ENCODE measurements at places on chromosomes 13 and 19. TPM values are rescaled to one million over a fixed set of nuclear protein-coding genes. Genes with fewer than 3 reads are reported as not detected.

The FUT1 gene
- polyA plus RNA-seq = not detected

The NBEA gene
- polyA plus RNA-seq = 1.8 TPM

The PRODH2 gene
- polyA plus RNA-seq = not detected

The LENG1 gene
- 8.4 TPM for polyA plus RNA-seq

The CYP2A7 gene
- polyA plus RNA-seq = not detected

The KBTBD7 gene
- polyA plus RNA-seq = 1.2 TPM

DNA sequence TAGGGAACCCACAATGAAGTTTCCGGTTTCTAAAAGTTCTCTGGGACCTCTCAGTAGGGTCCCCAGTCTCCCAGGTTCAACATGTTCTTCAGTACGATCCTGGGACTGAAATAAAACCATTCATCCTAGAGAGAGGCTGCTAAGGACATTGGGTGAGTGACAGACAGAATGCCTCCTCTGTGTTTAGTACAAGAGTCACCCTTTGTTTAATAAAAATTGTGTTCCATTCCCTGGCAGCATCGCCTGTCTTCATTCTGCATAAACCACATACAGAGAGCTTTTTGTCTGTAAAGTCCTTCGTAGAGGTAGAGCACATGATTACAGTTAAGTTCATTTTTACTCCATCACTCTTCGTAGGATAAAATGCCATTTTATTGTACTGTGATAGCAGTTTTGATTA lies 95.3 kb upstream of the GPR12 start:
- H3K4me3 ChIP-seq = no peak overlapping the region
- H3K27me3 ChIP-seq = no peaks in the 10 kb centered on the region
- no peak for DNase-seq
- no peaks in the 10 kb centered on the region for H3K36me3 ChIP-seq
- H3K4me1 ChIP-seq = peaks cover 21% of the 10 kb centered on the region
- no peak overlapping the region for H3K27ac ChIP-seq

GRCh38 chr19:53991224-53992113 lies at the start of gene CACNG6:
Gene CACNG6 (plus strand): TSS chr19:53991637. CDS start chr19:53992878, 1,241 bp downstream.
- H3K4me3 ChIP-seq = peak within 1 kb of the TSS; percentile 25
- peaks cover 30% of the 10 kb centered on the region for H3K27me3 ChIP-seq
- H3K36me3 ChIP-seq = no peaks in the 10 kb centered on the region
- no peak for DNase-seq
- peaks cover 9% of the 10 kb centered on the region for H3K4me1 ChIP-seq
- H3K27ac ChIP-seq = no peak within 1 kb of the TSS

GRCh38 chr13:24288870-24289269 lies 20.5 kb upstream of the C1QTNF9 start:
- H3K36me3 ChIP-seq = no peaks in the 10 kb centered on the region
- DNase-seq = no peak
- no peaks in the 10 kb centered on the region for H3K27me3 ChIP-seq

DNA sequence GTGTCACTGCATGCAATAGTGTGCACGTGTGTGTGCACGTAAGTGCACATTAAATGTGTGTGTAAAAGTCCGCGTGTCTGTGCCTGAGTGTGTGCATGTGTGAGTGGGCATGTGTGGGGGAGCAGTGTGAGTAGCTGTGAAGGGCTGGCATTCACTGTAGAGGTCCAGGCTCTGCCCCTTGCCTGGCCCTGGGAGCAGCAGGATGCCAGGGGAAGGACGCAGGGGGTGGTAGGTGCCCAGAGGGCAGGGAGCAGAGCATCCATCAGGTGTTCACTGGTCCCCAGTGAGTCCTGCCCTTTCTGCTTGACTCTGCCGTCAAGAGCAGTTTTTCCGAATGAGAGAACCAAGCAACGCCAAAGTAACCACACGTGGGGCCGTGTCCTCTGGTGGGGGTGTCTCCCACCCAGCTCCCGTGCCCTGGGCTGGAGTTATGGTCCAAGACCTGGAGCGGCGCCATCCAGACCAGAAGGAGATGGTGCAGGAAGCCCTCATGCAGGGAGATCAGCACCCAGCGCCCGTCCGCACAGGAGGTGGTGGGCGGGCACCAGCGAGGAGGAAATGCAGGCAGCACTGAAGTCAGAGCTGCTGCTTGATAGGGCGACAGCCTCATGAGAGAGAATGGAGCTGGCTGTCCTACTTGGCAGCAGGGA lies 68.5 kb downstream of the TEX29 start:
- no peak overlapping the region for H3K4me3 ChIP-seq
- H3K4me1 ChIP-seq = no peaks in the 10 kb centered on the region
- no peak for DNase-seq
- no peaks in the 10 kb centered on the region for H3K27me3 ChIP-seq

DNA sequence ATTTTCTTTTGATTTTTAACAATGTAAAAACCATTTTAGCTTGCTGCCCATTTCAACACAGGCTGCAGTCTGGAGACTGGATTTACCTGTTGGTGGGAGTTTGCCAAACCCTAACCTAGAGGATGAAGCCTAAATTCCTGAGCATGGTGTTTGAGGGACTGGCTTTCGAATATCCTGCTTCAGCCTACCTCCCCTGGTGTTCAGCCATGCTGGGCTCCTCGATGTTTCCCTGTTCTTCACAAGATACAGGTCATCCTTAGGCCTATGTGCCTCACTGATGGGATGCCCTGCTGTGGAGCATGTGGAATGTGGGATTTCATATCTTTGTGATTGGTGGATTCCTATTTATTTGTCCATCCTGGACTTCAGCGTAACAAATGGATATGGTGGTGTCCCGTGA lies 20.4 kb upstream of the ERCC5 start:
- H3K4me3 ChIP-seq = no peak overlapping the region
- H3K27me3 ChIP-seq = no peaks in the 10 kb centered on the region
- DNase-seq = no peak
- H3K36me3 ChIP-seq = peaks cover 17% of the 10 kb centered on the region

DNA sequence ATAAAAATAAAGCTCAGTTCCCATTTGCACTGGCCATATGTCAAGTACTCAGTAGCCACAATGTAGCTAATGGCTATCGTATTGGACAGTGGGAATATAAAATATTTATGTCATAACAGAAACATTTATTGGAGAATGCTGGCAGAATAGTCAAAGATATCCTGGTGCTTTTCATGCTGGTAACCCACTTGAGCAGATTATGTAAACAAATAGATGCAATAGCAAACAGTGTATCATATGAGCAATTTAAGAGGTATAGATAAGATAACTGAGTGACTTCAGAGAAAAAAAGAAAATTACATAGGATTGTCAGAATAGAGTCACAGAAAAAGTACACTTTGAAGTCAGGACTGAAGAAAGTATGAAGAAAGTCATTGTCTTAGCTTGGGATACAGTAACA lies 426.6 kb downstream of the NDFIP2 start:
- no peak for DNase-seq
- no peak overlapping the region for H3K4me3 ChIP-seq
- H3K27me3 ChIP-seq = no peaks in the 10 kb centered on the region

GRCh38 chr19:29479941-29480340 lies 45.9 kb upstream of the VSTM2B start:
- H3K4me3 ChIP-seq = no peak overlapping the region
- DNase-seq = peak; percentile 35
- H3K27me3 ChIP-seq = peaks cover 11% of the 10 kb centered on the region
- H3K4me1 ChIP-seq = peaks cover 4% of the 10 kb centered on the region
- H3K27ac ChIP-seq = no peak overlapping the region

- peak; percentile 70 for DNase-seq
- no peaks in the 10 kb centered on the region for H3K36me3 ChIP-seq
- peak within 1 kb of the TSS; percentile 57 for H3K4me3 ChIP-seq
Observed at GRCh38 chr13:52128714-52129700, at the start of gene NEK5. Gene NEK5 (minus strand): TSS chr13:52129073. CDS start chr13:52127482, 1,591 bp downstream.

- H3K36me3 ChIP-seq = no peaks in the 10 kb centered on the region
- H3K27ac ChIP-seq = no peak overlapping the region
- peaks cover 18% of the 10 kb centered on the region for H3K27me3 ChIP-seq
- no peak for DNase-seq
Observed at GRCh38 chr19:280541-281009, 10.6 kb downstream of the PLPP2 start.

- H3K4me3 ChIP-seq = no peak overlapping the region
- no peaks in the 10 kb centered on the region for H3K36me3 ChIP-seq
- no peak for DNase-seq
- peak overlapping the region; percentile 67 for H3K27ac ChIP-seq
- H3K27me3 ChIP-seq = no peaks in the 10 kb centered on the region
Observed at GRCh38 chr13:76643596-76643995, 242.6 kb downstream of the KCTD12 start.

DNA sequence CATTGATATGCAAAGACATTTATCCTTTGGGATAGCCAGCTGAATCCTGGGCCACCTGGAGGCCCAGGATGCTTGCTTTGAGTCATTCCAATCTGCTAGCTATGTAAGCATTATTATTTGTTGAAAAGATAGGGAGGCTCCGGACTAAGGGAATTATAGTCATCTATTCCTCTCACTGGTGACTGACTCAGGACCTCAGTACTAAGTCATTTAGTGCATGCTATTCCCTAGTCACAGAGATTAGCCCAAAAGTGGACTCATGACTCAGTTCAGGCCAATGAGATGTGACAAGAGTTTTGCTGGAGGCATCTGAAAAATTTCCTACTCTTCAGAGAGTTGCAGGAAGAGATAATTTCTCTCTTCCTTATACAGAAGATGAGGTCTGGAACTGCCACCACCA lies 67.9 kb upstream of the ITM2B start:
- no peaks in the 10 kb centered on the region for H3K36me3 ChIP-seq
- H3K27ac ChIP-seq = no peak overlapping the region

DNA sequence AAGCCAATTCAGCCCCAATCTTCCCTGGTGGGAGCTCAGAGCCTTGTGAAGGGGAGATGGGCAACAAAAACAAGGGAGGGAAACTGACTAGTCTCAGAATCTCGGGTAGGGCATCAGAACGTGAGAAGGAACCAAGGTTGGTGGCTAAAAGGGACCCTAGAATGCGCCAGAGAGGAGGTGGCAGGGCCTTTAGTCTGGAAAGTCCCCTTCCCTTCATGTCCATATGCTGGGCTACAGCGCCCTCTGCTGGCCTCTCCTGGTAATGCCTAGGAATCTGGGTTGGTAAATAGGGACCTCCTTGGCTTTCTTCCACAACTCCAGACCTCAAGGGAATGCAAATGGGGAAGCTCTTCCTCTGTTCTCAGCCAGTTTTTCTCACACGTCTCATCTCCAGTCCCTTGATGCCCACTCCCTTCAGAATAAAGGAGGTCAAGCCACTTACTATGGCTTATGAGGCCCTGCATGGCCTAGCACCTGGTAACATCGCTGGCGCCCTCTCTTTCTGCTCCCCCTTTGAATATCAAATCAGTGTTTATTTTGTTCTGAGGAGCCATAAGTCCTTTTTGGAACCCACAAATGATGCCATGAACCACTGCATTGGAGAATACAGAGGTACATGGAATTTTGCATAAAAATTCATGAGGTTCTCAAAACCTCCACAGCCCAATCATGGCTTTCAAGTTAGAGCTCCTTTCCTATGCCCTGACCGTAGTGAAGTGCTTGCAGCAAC lies 1.4 kb upstream of the CCDC97 start:
- H3K36me3 ChIP-seq = peaks cover 33% of the 10 kb centered on the region
- H3K4me3 ChIP-seq = peak overlapping the region; percentile 83
- H3K27me3 ChIP-seq = no peaks in the 10 kb centered on the region

GRCh38 chr13:33544308-33544707 lies 258.8 kb upstream of the STARD13 start:
- H3K36me3 ChIP-seq = no peaks in the 10 kb centered on the region
- no peak for DNase-seq
- H3K4me1 ChIP-seq = peaks cover 38% of the 10 kb centered on the region

DNA sequence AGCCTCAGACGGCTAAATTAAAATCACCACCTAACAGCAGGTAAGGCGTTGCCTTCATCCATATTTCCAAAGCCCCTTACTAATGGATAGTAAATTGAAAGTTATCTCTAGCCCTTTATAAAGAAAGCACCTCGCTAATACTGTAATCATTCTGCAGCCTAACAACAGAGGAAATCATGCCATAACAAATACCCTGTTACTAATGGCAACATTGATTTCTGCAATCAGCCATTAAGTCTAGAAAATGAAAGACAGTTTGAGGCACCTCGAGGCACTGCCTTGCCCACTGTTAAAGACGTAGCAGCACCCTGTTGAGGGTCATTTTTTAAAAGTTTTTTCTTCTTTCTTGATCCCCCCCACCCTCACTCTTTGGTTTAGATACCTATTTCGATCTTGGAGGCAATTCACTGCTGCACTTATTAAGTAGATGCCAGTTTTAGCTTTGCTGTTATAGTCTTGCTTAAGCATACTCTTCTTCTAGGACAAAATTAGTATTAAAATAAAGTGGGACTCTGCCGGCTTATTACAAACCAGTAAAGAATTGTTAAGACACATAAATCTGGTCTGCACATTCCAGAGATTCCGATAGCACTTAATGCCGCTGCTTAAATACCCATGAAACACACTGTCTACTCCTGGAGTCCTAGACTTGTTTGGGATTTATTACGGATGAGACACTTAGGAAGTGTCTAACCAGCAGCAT lies 74.8 kb downstream of the ZNF536 start:
- no peaks in the 10 kb centered on the region for H3K27me3 ChIP-seq
- H3K4me1 ChIP-seq = peaks cover 22% of the 10 kb centered on the region
- H3K4me3 ChIP-seq = no peak overlapping the region
- no peak overlapping the region for H3K27ac ChIP-seq
- no peak for DNase-seq
- no peaks in the 10 kb centered on the region for H3K36me3 ChIP-seq

DNA sequence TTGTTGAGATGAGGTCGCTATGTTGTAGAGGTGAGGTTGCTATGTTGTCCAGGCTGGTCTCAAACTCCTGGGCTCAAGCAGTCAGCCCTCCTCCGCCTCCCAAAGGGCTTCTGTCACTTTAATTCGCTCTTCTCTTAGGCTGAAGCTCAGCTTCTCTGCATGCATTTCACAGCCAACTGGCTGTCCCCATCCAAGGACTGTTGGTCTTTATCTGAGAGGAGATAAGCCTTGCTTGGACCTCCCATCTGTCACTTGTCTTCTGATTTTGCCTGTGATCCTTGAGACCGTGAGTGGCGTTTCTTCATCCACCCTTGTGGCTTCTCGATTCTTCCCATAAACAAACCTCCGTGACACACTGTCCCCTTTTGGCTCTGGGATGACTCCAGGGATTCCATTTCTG lies 24.4 kb downstream of the CERS1 start:
- no peaks in the 10 kb centered on the region for H3K4me1 ChIP-seq
- no peak overlapping the region for H3K4me3 ChIP-seq
- peaks cover 16% of the 10 kb centered on the region for H3K27me3 ChIP-seq
- no peak overlapping the region for H3K27ac ChIP-seq
- no peak for DNase-seq

DNA sequence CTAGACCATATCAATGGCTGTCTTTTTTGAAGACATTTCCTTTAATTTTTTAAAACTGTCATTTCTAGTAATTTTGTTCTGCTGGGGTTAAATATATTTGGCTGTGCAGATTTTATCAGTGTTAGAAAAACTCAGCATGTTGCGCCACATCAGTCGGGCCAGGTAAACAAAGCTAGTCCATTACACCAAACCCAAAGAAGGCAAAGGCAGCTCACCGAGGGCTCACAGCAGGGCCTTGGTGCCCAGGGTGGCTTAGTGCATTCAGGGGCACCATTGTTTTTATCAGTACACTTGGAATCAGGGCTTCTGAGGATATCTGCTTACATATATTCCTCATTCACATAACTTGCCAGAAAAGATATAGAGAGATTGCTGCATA lies 22.2 kb downstream of the SPATA13 start:
- no peak for DNase-seq
- H3K4me3 ChIP-seq = no peak overlapping the region
- H3K4me1 ChIP-seq = no peaks in the 10 kb centered on the region
- H3K36me3 ChIP-seq = no peaks in the 10 kb centered on the region
- no peak overlapping the region for H3K27ac ChIP-seq

Data from sigmoid colon (tissue), 7 donors.